ENCODE measurements at places on chromosomes 16 and 17.

- DNase-seq = no peak
These were observed 593 bp downstream of the CDIPT start for GRCh38 chr16:29862383-29862883.

- peak; percentile 68 for DNase-seq
These were observed 13.5 kb upstream of the TBX21 start for GRCh38 chr17:47719411-47720152.

DNA sequence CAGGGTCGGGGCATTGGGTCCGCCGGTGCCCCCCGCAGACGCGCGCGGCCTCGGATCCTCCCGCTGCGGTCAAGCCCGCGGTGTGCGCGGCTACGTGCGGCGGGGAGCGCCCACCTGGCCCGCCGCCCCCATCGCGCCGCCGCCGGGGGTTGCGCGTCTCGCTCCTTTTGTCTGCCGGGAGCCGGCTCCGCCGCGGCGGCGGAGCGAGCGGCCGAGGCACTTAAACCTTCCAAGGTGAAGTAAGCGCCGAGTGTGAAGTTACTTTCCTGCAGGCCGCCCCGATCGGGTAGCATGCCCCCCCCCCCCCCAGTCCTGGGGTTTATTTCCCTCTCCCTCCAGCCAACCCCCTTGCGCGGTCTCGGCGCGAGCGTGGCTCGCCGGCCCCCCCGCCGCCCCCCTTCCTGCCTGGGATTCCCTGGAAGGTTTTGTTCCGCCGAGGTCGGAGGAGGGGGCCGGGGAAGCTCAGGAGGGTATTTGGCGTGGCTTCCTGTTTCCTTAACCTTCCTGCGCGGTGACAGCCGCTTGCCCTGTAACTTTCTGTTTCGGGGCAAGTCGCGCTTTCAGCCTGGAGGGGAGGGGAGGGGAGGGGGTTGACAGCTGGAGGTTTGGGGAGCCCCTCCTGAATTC is 56.6 kb upstream of the GSE1 start:
- DNase-seq = peak; percentile 59

DNA sequence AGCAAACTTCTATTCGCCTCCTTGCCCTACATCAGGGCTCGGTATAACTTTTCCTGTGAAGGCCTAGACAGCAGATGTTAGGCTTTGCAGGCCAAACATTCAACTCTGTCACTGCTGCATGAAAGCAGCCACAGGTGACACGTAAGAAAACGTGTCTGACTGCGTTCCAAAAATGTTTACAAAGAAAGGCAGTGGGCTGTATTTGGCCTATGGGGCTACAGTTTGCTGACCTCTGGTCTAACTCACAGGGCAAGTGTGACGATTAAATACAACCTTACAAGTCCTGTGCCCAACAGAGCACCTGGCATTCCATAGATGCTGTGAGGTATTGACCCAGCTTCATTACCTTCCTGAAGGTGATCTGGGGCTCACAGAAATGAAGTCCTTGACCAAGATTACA is 79.4 kb downstream of the USP31 start:
- DNase-seq = no peak

- DNase-seq = peak; percentile 14
These were observed 4.5 kb downstream of the TMEM100 start for GRCh38 chr17:55717898-55718735.

DNA sequence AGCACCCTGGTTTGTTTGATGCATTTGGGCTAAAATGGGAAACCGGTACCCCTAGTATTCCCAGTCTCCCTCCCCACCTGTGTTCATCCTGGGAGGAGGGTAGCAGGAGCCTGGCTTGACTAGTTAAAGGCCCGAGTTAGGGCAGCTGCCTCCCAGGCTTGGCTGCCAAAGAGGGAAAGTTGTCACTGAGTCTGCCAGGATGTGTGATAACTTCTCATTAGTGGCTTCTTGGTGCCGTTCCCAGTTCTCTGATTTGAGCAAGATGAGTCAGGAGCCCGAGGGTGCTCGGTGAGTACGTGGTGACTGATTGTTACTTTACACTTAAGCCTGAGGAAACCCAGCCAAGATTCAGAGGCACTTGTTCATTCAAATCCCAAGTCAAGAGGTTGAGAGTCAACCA is 2.5 kb downstream of the KRT32 start:
- DNase-seq = no peak

- no peak for DNase-seq
These were observed 39.3 kb downstream of the TSC2 start for GRCh38 chr16:2086812-2087747.

DNA sequence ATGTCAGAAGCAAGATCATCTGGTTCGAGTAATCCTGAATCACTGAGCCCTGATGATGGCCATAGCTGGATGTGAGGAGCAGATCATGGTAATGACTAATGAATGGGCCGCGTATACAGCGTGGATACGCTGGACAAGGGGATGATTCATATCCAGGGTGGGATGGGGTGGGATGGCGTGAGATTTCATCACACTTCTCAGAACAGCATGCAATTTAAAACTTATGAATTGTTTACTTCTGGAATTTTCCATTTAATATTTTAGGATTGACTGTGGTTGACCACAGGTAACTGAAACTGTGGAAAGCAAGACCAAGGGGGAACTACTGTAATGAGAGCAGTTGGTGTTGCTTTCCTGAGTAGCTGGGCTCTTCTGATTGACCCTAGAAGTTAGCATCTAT is 225.5 kb downstream of the STX8 start:
- no peak for DNase-seq

Data from stimulated activated CD8-positive, alpha-beta memory T cell treated with anti-CD3 and anti-CD28 coated beads, Interleukin-7, amount 100 ng/mL, for 4 hours (primary cell).